T-helper 1 cell treated with Interleukin-12 subunit alpha and Interleukin-12 subunit beta and Interleukin-4 antibody, amounts not matched to agents 30 ng/mL and 1 ng/mL, for 36 hours (primary cell): ENCODE measurements at places on chromosomes 16 and 17. TPM values are rescaled to one million over a fixed set of nuclear protein-coding genes. Genes with fewer than 3 reads are reported as not detected.

The KRT222 gene
- total RNA-seq = not detected in 2 replicates

The KRT27 gene
- total RNA-seq = not detected in 2 replicates

The CSNK1D gene
- total RNA-seq = 160 and 167 TPM in 2 replicates

The ZACN gene
- 1.0 TPM in 1 of 2 replicates, not detected in the other for total RNA-seq

The KRTAP1-5 gene
- not detected in 2 replicates for total RNA-seq

The RAMP2 gene
- total RNA-seq = not detected in 2 replicates

The CSH1 gene
- not detected in 2 replicates for total RNA-seq

The WSCD1 gene
- total RNA-seq = not detected in 2 replicates

The TPSG1 gene
- total RNA-seq = not detected in 2 replicates

The KRT28 gene
- not detected in 2 replicates for total RNA-seq

The NOD2 gene
- 8.6 and 9.4 TPM in 2 replicates for total RNA-seq

The RRAD gene
- 0.95 and 1.1 TPM in 2 replicates for total RNA-seq

The MT1E gene
- 152 and 159 TPM in 2 replicates for total RNA-seq
